ENCODE measurements at places on chromosomes 1 and 21.

DNA sequence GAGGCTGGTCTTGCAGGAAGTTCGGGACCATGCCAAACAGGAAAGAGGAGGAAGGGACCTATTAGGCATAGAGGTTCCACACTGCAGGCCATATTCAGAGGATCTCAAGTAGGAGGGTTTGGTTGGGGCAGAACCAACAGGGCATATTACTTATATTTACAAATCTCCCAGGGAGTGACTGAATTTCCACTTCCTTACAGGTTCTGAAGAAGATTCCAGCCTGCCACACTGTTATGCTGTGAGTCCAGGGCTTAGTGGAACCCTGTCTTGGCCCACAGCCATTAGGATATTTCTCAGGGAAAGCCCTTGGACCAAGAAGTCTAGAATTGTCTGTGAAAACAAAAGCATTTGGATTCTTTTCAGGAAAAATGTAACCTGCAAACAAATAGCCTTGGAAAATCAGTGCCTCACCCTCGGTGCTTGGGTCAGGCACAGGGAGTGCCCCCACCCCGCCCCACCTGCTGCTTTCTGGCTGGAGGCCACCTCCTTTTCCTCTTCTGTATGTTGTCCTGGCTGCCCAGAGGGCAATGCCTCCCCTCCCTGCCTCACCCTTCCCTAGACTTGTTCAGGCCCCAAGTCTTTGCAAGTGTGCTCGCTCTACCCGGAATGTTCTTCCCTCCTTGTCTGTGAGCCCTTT, 41.0 kb upstream of the JUN start:
- no peak for DNase-seq

DNA sequence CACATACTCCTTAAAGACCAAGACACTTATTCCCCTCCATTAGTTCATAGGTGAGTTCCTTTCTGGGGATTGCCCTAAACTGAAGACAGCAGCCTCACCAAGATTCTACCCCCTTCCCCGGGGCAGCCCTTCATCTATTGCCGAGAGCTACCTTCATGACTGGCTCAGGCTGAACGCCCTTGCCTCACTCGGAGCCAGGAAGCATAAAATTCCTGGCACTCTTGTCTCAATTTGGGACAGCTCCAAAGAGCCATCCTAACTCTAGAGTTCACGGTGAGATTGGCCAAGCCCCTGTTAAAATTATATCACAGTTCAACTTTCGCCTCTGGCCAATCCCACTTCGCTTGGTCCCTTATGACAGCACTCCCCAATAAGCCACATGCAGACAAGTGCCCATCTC, 113.0 kb upstream of the PROX1 start:
- DNase-seq, result no peak

DNA sequence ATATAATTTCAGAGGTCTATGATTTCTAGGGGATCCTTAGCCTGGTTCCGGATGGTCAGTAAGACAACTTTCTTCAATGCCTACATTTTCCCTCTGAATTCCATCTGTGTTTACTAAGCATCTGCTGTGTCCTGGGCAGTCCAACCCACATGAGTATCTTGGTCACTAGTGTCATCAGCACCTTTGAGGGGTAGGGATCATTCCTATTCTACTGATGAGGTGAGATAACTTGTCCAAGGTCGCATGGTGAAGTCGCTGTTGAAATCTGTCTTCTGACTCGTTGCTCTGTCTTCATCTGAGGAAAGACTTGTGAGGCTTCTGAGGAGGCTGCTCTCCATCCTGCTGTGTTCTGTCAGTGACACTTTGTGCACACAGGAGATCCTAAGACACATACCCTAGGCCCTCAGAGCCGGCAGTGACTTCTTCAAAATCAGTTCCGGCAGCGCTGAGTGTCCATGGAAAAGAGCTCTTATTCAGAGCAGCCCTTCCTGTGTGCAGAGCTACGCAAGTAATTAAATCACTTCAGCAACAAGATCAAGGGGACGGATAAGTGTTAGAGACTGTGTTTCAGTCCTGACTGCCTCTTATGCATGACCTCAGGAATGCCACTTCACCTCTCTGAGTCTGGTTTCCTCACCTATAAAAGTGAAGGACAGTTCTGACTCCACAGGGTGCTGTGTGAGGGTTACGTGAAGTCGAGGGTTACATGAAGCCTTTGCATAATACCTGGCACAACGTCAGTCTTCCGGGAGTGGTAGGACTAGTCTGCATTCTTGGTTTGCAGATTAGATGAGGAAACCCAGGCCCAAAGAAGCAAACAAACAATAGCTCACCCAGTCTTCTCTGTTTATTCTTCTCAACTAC, 28.4 kb downstream of the AK2 start:
- no peak for DNase-seq

- DNase-seq, result no peak
Observed at GRCh38 chr1:38474738-38475623, 384.6 kb downstream of the RRAGC start.

DNA sequence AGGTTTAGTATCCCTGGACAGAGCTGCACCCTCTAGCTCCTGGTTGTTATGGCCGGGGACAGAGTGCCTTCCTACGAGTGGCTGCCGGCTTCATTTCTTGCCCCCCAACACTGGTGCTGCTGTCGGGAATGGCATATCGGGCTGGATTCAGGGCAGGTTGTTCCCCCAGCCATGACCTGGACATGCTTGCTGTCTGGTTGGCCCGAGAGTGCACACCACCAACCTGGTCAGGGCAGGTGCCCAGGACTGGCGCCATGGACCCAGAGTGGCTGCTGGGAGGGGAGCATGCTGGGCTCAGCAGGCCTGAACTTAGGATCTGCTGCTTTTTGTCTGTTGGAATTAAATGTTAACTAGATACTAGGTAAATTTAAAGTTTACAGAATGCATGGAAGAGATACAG, 21.8 kb downstream of the H6PD start:
- DNase-seq, result no peak
